CD8-positive, alpha-beta memory T cell (primary cell): ENCODE measurements at places on chromosomes 16 and 17. TPM values are rescaled to one million over a fixed set of nuclear protein-coding genes. Genes with fewer than 3 reads are reported as not detected.

Gene SYNGR3
- total RNA-seq: 3.6 TPM

Gene RNF135
- total RNA-seq: 7.9 TPM

Gene KRT15
- not detected for total RNA-seq

Gene TEX19
- not detected for total RNA-seq

Gene TLCD2
- total RNA-seq: 0.09 TPM

Gene AOC2
- total RNA-seq: 2.4 TPM

Gene TEX14
- total RNA-seq: 0.20 TPM

Gene SKAP1
- 56.0 TPM for total RNA-seq

Gene OR2C1
- total RNA-seq: not detected
